HCT116 (cell line): ENCODE measurements at places on chromosomes 2 and 18. TPM values are rescaled to one million over a fixed set of nuclear protein-coding genes. Genes with fewer than 3 reads are reported as not detected.

DNA sequence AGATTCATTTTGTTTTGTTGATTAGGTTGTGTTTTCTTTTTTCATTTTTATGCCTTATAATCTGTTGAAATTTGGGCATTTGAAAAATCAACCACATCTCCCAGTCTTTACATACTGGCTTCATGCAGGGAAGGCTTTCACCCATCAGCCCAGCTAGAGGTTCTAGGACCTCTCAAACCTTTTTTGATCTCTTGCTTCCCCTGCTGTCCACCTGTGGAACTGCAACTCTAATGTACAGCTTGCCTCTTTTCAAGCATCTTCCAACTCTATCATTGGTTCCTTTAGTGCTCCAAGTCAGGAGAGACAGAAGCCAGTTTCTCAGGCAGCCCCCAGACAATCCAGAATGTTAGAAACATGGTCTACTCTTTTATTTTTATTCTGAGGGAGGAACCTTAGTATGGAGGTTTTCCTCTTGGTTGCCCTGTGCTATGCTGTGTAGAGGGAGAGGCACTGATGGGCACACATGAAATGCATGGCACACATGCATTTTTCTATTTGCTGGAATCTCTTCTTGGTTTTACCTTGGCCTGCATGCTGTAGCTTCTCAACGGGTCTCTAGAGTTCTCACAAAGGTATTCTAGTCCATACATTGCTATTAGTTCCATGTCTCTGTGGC lies 107.2 kb upstream of the L3MBTL4 start:
- DNase-seq, result no peak

FZD7 gene
- 14.6 TPM for total RNA-seq

RASGRP3 gene
- total RNA-seq, result 0.59 TPM

ROCK2 gene
- total RNA-seq, result 48.0 TPM

MZT2B gene
- 334 TPM for total RNA-seq

GRCh38 chr18:78587626-78588600 lies 391.7 kb upstream of the SALL3 start:
- no peak for DNase-seq

- DNase-seq, result no peak
Observed at GRCh38 chr18:6682437-6683111, 46.9 kb upstream of the ARHGAP28 start.

DNA sequence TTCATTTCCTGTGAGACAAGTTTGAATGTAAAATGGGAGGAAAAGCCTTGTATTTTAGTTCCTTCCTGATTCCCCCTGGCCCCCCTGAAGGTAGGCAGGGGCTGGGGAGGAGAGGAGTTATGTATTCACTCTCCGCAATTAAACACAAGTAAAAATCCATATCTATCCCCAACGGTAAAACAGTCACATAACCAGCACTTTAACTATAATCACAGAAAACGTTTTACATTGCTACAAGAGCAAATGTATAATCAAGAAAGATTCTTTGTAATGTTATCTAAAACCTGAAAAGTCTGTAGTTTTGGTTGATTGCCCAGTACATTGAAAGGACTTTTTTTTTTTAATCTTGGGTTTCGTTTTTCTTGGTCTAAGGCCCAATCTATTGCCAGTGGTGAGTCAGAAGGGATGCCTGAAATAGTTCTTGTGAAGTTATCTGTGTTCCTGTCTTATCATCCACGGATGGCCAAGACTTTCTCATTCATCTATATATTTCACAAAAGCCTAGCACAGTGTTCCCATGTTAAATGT lies 34.5 kb upstream of the CCNYL1 start:
- DNase-seq, result no peak

RAPH1 gene
- total RNA-seq, result 22.3 TPM

DNA sequence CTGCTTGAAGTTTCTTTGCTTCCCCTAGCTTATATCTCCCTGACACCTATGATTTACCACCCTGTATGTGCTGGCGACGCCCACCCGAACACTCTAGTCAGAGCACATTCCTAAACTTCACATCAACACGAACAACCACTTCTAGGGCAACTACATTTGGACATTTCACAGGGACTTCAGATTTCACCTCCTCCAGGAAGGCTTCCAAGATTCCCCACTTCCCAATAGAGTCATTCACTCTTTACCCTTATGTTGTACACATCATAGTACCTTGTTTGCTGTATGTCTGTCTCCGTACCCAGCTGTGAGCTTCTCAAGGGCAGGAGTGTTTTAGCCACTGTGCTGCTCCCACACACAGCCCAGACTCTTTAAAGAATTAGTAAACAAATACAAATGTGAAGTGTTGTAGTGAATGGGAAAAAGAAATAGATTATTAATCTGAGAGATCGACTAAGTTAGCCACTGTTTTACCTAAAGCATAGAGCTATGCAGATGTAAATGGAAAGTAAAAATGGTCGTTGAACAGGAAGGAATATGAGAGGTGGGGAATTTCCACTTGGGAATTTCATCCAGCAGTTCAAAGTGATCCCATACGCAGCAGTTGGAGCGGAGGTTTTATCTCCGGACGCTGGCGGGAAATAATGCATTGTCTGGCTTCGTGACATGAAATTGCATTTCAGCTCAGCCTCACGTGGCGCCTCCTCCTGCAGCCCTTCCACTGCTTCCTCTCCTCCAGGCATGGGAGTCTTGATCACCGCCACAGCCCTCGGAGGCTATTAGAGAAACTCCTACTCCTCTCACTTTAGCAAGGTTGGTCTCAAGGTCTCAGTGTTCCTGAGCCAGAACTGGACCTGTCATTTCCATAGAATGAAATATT lies 233.4 kb upstream of the COPS8 start:
- DNase-seq, result no peak

DNA sequence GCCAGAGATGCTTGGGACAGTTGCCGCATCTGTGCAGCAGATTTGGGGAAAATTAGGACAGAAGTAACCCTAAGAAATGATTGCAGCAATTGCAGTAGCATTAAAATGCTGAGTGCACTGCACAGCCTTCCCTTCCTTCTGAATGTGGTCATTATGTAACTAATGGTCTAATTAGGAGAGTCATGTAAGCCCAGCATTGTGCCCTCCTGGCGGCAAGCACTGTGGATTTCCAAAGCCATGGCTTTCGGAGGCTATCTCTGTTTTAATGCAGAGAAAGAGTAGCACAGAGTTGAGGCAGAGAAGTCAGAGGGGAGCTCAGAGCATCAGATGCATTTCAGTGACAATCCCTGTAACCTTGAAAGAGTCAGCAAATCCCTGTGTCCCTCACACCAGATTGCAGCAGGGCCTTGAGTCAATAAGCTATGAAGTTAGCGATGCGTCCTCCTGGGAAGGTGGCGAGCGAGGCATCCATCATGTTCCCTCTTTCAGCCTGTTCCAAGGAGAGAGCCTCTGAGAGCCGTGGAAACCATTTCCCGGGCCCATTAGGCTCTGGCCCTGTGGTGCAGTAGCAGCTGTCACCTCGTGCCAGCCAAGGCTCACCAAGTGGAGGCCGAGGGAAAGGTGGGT lies 307.2 kb downstream of the FBXO15 start:
- no peak for DNase-seq

LINC00305 gene
- not detected for total RNA-seq

DNA sequence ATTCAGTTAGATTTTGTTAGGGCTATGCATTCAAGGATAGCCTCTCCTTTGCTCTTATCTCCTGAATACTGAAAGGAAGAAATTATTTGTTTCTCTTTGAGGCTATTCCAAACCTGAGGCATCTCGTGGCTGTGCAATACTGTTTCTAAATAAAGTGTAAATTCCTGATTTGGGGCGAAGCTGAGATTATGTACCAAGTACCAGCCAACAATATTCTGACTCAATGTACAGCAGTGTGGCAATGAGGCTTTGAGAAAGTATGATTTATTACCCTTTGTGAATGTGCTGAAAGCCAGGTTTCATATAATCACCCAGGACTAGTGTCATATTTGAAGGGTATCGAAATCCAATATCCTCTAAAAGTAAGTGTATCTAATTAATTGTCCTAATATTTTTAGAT lies 113.5 kb downstream of the MEIS1 start:
- no peak for DNase-seq

DNA sequence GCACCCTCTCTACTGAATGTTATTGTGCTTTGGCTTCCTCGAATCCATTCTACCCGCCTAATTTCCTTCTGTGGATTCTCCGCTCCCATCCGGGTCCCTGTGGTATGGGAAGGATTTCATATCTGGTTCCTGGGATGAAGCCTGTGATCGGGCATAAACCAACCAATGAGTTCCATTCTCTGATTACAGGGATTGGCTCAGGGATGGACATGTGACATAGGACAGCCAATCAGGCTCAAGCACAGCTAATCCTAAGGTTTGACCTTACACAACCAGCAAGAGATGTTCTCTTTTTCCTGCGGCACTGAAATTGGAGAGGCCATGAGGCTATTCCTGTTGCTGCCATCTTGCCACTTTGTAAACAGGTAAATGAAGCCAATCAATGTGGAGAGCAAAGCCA lies 168.1 kb upstream of the SMAD2 start:
- no peak for DNase-seq

DNA sequence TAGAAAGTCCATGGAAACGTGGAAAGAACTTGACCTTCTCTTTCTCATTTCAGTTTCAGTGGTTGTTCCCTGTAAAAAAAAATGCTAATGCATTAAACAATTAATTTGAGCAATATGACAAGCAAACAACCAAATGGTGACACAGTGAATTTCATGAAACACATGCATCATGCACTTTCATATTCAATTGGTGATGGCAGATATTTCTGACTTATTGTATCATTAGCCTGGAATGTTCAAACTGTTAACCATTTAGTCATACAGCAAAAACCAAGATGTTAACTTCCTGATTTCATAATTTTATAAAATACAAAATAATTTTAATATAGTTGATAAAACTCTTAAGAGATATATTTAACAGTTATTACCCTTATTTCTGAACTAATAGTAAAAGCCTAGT lies 85.5 kb downstream of the SCN1A start:
- no peak for DNase-seq

DNA sequence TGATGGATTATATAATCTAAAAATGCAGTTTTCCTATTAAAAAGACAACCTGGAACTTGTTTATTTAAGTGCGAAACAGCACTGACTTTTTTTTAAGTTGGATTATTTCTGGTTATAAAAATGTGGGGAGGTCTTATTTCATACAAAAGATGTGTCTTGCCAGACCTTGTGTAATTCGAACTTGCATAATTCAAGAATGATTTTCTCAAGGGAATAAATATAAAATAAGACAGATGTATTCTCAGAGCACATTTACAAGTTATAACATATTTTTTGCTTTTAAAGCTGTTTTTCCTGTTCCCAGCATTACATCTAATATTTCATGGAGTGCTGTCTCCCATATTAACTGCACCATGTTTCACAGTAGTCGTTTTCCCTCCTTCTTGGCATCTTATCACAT lies 263.1 kb downstream of the CDH20 start:
- DNase-seq, result no peak

BCS1L gene
- 57.4 TPM for total RNA-seq

DNA sequence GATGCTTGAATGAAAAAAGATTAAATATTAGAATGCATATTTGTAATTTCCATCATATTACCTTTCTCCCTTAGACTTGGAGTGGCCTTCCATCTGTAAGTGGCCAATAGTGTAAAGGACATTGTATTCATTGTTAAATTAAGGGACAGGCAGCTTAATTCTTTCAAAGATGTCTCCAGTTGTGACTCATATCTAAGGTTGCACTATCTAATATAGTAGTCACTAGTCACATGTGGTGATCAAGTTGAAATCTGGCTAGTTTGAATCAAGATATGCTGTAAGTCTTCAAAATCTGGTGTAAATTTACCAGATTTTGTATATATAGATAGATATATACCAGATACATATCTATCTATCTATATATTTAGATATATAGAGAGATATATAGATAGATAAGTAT lies 52.4 kb upstream of the AGPS start:
- no peak for DNase-seq

DNA sequence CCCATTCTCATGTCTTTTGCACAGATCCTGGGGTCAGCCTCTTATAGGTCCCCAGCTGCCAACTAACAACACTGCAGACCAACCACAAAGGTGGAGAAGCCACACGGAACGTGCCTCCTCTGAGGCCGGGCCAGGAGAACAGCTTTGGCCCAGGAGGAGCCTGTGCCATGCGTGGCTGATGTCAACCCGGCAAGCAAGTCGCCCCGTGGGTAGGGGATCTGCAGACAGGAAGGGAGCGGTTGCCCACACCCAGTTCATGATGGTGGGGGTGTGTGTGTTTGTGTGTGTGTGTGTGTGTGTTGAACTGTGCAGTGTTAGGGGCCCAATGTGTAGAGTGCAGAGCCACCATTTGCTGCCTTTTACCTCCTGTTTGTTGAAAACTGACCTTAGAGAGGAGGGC lies 2.4 kb upstream of the CLEC4F start:
- no peak for DNase-seq

PTMA gene
- total RNA-seq, result 2,752 TPM

PPP1R1C gene
- 17.8 TPM for total RNA-seq

DNA sequence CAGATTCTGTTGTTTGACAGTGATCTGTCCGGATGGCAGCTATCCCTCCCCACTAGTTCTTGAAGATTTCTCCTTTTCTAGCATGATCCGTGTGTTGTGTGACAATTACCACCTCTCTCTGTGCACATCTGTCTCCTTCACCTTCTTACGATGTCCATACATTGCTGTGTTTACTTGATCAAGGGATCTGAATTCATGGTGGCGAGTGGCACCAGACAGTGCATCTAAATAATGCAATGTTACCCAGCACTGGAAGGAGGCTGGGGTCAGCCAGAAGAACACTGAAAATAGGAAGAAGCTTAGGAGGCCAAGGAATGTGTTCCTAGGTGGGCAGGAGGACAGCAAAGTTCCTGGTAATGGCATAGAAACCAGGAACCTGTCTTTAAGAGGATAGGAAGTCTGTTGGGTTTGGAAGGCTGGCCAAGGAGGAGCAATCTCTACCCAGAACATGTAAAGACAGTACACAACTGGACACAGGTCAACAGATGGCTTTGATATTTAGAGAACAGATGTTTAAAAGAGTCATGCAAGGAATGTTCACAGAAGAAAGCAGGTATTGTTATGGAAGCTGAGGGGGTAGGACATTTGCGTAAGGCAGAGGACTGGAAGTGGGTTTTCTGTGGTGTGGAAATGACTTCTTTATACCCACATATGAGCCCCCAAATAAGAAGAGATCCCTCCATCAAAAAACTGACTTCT lies 126.4 kb downstream of the HRH4 start:
- DNase-seq, result no peak

CREG2 gene
- 0.12 TPM for total RNA-seq

- no peak for DNase-seq
Observed at GRCh38 chr2:143803936-143804335, 674.7 kb downstream of the ARHGAP15 start.

TEX44 gene
- total RNA-seq, result not detected

- DNase-seq, result no peak
Observed at GRCh38 chr2:135870571-135870970, 5.7 kb downstream of the MCM6 start.

GRCh38 chr2:180978903-180979748 lies 1.3 kb upstream of the UBE2E3 start:
- no peak for DNase-seq

DNA sequence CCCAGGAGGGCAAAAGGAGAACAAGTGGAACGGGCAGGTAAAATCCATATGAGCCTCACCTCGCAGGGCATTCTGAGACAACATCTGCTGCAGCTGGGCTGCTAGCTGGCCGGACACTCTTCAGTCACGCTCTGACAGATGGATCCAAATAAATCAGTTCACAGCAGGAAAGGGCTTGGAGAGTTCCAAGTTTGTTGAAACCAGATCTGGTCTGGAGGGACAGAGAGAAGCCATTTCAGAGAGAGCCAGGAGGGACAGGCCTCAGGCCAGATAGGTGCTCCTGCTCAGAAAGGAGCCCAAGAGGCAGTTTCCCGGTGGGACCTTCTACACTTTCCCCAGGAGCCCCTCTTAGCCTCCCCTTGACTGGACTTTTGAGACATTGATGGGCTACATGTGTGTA lies 28.2 kb upstream of the TNP1 start:
- DNase-seq, result no peak

STARD6 gene
- total RNA-seq, result not detected

RIT2 gene
- total RNA-seq, result not detected

GRCh38 chr2:175743011-175743410 lies 259.1 kb downstream of the LNPK start:
- no peak for DNase-seq
